Naive thymus-derived CD8-positive, alpha-beta T cell (primary cell): ENCODE measurements at places on chromosomes 13 and 19. TPM values are rescaled to one million over a fixed set of nuclear protein-coding genes. Genes with fewer than 3 reads are reported as not detected.

DNA sequence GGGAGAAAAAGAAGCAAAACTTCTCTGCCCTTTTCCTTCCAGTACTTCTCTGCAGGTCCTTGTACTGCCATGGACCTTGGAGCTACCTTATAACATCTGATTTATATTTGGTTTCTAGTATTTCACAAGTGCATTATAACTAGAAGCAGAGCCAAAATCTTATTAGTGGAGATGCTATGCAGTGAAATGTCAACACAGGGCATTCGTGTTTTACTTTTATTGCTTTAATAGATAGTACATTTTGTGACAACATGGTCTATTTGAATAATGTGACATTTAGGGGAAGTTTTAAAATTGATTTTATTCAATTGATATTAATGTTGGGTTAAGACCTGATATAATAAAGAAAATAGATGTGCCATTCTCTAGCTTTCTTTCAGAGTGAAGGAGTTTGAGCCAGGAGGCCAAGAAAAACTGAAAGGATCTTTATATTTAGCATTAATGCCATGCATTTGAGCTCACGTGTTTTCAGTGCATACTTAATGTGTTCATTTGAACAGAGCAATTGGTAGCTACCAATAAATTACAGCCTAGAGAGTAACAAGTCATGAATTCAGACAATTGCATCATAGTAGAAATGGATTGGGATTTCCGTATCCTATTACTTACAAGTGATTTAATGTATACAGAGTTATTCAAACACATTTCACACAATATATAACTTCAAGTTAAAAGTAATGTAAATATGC lies 863.8 kb downstream of the GPC5 start:
- no peaks in the 10 kb centered on the region for H3K27me3 ChIP-seq
- no peak for DNase-seq
- H3K36me3 ChIP-seq: no peaks in the 10 kb centered on the region
- H3K27ac ChIP-seq: no peak overlapping the region
- H3K4me1 ChIP-seq: no peaks in the 10 kb centered on the region

DNA sequence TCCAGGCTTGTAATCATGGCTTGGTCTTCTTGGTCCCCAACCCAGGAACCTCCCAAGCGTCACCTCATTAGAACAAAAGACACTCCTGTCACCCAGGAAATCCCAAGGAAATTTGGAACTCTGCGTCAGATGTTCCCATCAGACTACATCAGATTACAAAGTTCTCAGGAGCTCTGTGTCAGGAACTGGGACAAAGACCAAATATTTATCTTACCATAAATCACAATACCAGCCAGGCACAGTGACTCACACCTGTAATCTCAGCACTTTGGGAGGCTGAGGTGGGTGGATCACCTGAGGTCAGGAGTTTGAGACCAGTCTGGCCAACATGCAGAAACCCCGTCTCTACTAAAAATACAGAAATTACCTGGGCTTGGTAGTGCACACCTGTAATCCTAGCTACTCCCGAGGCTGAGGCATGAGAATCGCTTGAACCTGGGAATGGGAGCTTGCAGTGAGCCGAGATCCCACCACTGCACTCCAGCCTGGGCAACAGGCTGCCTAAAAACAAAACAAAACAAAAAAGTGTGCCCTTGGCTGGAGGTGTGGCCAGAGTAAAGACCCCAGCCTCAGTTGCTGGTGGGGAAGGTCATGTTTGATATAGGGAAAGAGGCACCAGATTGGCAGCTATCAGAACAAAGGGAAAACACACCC lies 16.7 kb upstream of the CCDC124 start:
- H3K4me1 ChIP-seq: no peaks in the 10 kb centered on the region
- H3K36me3 ChIP-seq: no peaks in the 10 kb centered on the region
- H3K4me3 ChIP-seq: no peak overlapping the region
- DNase-seq: no peak

DNA sequence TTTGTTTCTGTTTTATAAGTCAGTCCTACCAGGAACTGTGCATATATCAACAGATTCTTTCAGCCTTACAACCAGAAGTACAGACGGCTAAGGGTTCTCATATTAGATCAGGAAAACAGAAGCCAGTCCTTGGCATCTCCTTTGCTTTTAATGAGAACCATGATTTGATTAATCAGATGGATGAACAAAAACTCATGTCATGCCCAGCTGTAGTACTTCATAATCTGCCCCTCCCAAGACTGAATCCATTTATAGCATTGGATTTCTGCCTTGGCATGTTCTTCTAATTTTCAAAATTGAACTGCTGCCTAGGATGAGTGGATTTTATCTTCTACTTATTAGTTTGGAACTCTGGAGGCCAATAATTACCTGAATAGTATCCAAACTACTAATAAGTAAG lies 617.2 kb downstream of the SLITRK5 start:
- H3K27ac ChIP-seq: no peak overlapping the region
- H3K4me3 ChIP-seq: no peak overlapping the region
- DNase-seq: no peak
- H3K4me1 ChIP-seq: no peaks in the 10 kb centered on the region

KLK4 gene
- not detected for total RNA-seq
